ENCODE measurements at places on chromosomes 3 and 15.

DNA sequence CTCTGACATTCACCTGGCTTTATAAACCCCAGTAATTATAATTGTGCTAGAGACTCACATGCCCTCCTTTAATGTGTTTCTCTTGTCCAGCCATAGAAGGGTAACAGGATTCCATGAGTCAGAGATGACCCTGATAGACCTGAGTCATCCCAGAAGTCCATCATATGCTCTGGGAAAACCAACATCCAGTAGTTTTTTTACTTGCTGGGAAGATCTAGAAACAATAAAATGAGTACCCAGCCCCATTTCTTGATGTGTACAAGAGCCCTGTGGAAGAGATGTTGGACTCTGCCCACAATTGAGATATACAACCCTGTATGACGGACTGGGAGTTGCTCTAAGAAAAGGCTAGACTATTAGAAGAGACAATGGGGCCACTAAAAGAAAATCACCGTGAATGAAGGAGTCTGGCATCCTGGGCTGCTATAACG is 22.4 kb upstream of the THUMPD3 start:
- DNase-seq, result no peak

GRCh38 chr15:30065025-30065801 is 17.5 kb upstream of the GOLGA8J start:
- no peak for DNase-seq

DNA sequence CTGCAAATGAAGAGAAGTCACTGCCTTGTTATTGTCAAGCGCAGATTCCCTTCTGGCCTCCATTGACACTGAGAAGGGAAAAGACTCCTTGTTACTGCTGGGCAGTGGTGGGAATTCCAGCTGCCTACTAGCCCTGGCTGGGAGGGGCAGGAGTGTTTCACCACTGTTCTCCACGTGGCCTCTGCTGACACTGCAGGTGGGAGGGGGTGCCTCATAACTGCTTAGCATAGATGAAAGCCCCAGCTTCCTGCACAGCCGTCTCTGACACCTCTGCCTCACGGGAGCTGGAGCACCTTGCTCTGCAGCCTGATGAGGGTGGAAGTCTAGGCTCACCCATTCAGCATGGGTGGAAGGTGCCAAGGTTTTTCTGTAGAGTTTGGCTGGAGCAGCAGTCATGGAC is 52.1 kb downstream of the TM2D3 start:
- DNase-seq, result no peak

DNA sequence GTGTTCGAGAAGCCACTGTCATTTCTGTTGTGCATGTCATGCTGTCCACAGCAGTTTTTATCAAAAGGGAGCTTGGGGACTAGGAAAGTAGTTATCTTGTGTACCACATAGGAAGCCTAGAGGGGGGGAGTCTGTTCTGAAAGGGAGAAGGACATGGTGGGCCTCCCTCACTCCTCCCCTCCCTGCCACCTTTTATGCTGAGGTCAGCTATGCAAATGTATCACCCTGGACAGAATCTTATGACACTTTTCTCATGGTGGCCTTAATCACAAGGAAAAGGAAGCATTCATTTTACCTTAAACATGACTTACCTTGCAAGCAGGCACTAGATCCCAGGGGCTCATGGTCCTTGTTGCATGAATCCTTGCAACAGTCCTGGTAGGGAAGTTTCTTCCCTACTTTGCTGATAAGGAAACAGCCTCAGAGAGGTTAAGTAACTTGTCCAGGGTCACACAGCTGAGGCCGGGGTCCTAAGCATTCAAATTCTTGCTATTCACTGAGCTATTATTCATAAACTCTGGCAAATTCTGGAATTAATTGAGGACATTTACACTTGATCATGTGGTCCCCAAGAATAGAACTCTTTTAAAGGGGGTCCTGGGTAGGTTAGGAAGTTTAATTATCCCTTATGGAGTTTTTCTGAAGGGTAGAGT is 81.1 kb upstream of the SLC6A1 start:
- no peak for DNase-seq

GRCh38 chr3:187051724-187052366 is 87.5 kb downstream of the RPL39L start:
- DNase-seq, result no peak

DNA sequence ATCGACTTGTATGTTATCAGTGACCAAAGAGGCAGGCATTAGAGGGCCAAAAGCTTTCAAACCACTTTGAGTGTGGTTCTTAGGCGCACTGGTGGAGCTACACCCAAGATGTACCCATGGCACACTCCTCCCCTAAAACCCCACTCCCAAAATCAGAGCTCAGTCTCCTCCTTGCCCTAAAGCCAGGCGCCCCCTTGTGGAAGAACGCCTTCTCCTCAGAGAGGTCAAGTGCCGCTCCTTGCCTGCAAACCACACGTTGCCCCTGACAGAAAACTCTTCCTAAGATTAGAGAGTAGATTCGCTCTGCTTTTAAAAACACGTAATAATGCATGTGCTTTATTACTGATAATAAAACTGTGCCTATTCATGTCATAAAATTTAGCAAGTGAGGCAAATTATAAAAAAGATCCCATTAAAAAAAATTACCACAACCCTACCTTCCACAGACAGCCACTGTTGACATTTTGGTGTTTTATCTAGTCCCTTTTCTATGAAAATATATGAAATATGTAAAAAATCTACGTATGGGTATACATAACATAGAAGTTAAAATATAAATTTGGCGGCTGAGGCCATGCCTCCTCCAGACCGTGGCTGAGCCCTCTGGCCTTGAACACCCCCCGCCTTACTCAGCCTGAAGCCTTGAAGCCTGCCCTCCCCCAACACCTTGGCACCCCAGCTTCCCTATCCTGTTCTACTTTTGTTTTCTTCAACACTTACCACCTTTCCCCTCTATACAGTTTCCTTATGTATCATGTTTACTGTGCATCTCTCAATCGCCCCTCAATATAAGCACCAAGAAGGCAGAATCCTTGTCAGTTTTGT is 33.5 kb downstream of the BCL2L10 start:
- peak; percentile 90 for DNase-seq

GRCh38 chr3:1903111-1903510 is 195.6 kb upstream of the CNTN4 start:
- no peak for DNase-seq

GRCh38 chr3:23659840-23660430 is 145.8 kb upstream of the UBE2E1 start:
- DNase-seq, result no peak

- no peak for DNase-seq
Observed at GRCh38 chr3:30522476-30522875, 83.9 kb upstream of the TGFBR2 start.

- DNase-seq, result no peak
Observed at GRCh38 chr15:84928843-84929168, 44.3 kb downstream of the SLC28A1 start.

DNA sequence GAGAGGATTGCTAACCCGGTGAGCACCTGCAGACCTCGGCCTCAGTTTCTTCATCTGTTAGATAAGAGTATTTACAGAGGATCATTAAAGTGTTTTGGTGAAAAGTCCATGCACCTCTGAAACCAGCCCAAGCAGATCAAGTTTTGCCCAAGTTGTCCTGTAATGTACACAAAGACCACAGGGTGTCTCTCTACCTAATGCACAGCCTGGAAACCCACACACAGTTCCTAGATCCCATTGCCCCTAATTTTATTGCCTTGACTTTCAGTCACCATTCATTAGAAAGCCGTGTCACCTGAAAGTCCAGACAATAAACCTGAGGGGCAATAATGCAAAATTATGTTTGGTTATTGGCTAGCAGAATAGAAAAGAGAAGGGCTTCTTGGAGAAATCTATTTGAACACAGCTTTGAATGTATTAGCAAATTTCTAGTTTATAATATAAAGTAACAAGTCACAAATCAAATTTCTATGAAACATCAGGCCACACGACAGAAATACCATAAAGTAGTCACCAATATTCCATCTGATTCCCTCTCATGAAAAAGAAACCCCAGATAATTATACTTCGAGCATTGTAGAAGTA is 161.3 kb upstream of the SLC2A2 start:
- no peak for DNase-seq

DNA sequence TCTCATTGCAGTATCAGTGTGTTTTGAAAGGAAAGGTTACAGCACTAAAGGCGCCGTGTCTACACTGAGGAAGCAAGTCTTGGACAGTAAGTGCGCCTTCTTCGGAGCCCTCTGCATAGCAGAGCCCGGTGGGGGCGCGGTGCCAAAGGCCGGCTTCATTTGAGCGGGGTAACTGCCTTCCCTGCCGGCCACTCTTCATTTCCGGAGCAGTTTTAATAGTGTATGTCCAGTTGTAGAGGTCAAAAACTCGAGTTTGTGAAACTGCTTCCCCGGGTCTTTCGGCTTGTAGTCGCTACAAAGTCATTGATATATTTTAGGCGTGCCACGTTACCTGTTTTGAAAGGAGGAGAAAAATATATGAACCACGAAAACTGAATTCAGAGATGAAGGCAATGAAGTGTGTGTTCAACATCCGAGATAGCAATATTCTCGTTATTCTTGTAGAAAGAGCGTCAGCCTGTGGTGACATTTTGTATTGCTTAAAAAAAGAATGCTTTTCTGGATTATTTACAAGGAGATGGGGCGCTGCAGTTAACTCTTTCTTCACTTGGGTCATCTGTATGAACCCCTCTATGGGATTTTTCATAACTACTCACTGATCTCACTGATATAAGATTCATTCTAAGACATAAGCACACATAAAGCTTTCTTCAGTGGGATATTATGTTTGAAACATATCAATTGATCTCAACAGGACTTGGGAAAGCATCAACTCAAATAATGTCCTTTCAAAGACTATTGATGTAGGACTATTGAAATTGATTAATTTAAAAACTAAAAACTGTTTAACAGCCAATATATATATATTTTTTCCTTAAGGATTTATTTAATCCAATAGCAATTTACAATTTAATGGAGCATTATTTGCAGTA is 3.0 kb downstream of the ALCAM start:
- DNase-seq, result peak; percentile 84

DNA sequence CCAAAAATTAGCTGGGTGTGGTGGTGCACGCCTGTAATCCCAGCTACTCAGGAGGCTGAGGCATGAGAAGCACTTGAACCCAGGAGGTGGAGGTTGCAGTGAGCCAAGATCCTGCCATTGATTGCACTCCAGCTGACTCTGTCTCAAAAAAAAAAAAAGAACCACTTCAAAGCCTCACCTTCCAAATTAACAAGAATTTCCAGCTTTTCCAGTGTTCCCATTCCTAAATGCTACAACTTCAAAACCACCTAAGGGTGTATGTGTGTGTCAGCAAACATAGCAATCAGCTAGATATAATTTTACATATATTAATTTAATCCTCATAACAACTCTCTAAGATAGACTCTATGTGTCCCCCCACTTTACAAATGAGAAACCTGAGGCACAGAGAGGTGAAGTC is 512.5 kb upstream of the PROK2 start:
- no peak for DNase-seq

DNA sequence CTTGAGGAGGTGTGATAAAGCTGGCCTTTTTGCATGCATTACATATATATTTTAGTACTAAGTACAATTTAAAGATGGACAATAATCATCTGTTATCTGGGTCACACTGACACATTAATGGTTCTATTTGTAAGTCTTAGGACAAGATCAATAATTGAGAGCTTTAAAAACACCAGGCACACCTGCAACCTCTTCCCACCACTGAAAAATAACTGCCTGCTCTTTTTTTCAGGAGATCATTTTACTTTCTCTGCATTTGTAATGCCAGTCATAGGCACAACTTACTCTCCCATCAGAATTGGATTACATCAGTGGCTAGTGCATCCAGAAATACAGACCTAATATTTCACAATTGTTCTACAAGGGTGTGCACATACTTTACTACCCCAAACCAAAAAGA is 149.8 kb downstream of the MECOM start:
- no peak for DNase-seq

- DNase-seq, result no peak
Observed at GRCh38 chr3:195101927-195102608, 168.9 kb downstream of the XXYLT1 start.

GRCh38 chr15:71752128-71752527 is 58.2 kb upstream of the NR2E3 start:
- DNase-seq, result no peak

DNA sequence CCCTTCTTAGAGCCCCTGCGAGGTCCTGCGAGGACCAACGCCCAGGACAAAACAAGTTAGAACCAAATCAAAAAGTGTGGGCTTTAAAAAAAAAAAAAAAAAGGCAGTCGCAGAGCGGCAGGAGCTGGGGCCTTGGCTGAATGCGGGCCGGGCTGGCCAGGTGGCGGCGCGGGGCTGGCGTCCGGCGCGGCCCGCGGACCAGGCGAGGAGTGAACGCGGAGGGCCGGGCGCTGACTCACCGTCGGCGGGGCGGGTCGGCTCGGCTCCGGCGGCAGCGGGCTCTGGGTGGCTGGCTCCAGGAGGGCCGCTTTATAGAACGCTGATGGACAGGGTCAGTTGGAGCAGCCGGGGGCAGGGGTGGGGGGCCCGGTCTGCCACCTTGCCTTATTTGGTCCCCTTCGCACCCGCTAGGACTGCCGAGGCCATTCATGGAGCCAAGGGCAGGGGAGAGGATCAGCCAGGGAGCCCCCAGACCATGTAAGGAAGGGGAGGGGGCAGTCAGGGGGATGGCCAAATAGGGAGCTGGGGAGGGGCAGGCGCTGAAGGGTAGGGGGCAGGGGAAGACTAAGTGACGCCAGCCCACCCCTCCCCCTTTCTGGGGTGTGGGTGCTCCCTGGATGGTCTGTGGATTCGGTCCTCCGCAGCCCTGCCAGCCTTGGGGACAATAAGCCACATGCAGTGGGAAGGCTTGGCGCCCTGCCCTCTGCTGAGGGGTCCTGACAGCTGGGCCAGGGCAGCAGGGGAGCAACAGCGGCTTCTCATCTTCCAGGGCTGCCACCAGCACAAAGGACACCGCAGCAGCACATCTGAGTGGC is at the start of gene ACTC1:
ACTC1 (minus strand) TSS at position 283 of the 815 bp plus-strand sequence. CDS start 741 bp downstream, outside the sequence.
- peak; percentile 88 for DNase-seq

GRCh38 chr3:37725842-37726241 is 135.8 kb upstream of the CTDSPL start:
- no peak for DNase-seq

DNA sequence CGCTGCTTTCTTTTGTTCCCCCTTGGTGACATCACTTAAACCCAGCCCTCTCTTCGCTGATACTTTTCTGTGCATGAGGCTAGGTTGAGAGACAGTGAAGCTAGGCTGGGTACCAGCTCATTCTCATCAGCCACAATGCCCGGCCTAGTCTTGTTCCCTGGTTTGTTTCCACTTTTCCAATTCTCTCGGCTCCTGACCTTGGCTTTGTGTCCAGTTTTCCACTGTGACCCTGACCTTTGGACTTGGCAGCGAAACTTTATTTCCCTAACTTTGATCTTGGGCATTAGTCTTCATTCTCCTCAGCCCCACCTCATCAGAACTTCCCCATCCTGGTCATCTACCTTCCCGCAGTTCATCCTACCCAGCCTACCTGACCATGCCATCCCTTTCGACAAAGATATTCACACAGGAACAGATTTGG is 908 bp upstream of the ADPGK start:
- no peak for DNase-seq

GRCh38 chr3:120094776-120095225 is 554 bp upstream of the GSK3B start:
- DNase-seq, result peak; percentile 98
